Omental fat pad (tissue), 4 donors: ENCODE measurements at places on chromosomes 1 and 21. TPM values are rescaled to one million over a fixed set of nuclear protein-coding genes. Genes with fewer than 3 reads are reported as not detected.

- peak; percentile 60 for DNase-seq
Measured at GRCh38 chr1:157992031-157992832, 1.2 kb upstream of the KIRREL1 start.

CHRNB2 gene
- 0.50 TPM for total RNA-seq

HTR1D gene
- not detected for total RNA-seq

EPHA10 gene
- not detected for total RNA-seq

TMEM35B gene
- total RNA-seq: 31.5 TPM

SPRR1A gene
- not detected for total RNA-seq

DNA sequence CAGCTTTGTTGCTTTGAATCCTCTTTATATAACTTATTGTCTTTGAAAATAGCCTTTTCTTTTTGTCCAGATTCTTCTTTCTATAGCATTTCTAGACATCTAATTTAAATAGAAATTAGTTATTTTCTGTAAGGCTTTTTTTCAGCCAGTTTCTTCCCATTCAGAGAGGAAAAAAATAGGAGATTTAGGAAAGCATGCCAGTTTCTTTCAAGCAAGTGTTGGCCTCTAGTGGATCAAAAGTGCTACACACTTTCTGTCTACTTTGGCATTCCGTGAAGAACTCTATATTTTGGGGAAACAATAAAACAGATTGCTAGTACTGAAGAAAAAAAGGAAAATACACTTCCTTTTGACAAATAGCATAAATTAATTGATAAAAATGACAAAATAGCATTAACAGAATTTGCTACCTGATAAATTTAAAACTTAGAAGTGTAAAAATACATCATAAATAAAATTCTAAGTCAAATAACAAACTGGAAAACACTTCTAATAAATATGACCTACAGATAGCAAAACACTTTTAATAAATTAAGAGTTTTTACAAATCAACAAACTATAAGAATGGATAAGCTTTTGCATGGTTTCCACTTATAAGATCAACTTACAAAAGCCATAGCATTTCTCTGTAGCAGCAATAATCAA is 13.1 kb upstream of the EXO1 start:
- DNase-seq: no peak

DNA sequence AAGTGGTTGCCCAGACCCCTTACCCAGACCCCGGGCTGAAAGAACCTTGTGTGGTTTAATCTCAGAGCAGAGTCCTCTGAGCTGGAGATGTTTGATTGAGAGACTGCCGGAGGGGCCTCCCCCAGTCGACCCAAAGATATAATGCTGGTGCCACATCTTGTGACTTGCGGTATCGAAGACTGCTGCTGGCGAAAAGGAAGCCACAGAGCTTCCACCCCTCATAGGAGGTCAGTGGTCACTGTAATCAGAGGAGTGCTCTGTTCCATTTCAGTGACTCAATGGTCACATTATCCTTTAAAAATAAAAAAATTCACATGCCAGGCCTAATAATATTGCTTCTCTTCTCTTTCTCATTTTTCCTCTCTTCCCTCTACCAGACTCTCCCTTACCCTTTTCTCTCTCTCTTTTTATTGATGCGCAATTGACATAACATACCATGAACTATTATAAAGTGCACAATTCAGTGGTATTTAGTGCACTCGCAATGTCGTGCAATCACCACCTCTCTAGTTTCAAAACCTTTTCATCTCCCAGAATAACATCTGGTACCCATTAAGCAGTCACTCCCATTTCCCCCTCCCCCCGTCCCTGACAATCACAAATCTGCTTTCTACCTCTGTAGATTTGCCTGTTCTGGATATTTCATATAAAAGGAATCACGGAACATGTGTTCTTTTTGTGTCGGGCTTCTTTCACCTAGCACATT is 52.6 kb upstream of the LYST start:
- no peak for DNase-seq

SLC6A9 gene
- 7.4 TPM for total RNA-seq

DNA sequence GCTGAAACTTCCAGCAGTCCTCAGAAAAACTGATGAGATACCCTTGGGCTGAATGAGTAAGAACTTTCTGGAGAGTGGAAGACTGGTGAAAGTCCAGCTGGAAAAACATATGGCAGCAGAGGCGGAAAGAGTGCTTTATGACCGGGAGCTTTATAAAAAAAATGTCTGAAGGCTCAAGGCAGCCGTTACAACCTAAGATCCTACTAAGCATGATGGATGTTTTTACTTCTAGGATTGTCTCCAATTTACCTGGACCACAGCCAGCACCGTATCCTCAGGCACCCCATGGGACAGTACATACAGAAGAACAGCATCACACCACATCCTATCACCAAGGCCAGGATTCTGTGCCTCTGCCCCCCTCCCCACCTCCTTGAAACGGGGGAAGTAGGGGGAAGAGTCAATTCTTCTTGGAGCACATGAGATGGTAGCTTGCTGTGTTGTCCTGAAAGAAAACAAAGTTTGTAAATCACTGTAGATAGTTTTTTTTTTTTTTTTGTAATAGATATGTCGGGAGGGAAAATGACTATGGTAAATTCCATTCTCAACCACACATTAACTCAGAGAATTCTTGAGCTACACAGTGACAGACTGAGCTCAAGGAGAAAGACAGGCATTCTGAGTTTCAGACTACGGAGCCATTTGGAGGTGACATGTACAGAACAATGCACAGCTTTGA is 11.8 kb upstream of the IRF2BP2 start:
- no peak for DNase-seq

DNA sequence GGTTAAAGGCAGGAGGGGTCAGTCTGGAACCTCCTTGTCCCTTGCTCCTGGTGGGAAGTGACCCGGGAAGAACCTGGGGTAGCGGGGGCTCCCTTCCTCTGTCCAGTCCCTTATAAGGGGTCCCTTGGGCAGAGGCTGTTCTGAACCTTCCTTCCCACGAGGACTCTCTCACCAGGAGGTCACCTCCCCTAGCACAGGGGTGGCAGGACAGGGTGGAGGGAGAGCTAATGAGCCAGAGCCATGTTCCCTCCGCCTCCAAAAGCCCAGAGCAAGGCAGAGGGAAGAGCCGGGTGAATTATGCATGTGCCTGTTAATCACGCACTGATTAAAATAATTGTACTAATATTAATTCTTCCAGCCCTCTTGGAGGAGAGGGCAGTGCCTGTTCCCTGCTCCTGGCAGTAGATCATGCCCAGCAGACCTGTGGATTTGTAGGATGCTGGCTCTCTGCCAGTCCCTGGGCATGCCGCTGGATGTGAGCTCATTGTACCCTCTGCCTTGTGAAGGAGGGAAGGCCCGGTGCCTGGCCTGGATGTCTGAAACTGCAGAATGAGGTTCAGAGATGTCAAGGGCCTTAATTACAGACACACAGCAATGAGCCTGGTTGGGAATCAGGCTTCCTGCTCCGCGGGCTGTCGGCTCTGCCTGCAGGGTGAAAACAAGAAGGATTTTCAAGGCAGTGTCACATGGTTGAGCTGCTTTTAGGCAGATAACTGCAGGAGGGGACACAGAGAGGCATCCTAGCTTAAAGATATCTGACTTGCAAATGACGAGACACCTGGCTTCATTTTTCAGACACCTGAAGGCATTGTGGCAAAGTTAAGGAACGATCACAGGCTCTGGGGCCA is 68.2 kb downstream of the IGSF21 start:
- no peak for DNase-seq

GRCh38 chr1:227736814-227737432 is 1.7 kb downstream of the SNAP47 start:
- no peak for DNase-seq

OR2L13 gene
- not detected for total RNA-seq

- no peak for DNase-seq
Measured at GRCh38 chr1:70945251-70945650, 102.4 kb downstream of the PTGER3 start.

DNA sequence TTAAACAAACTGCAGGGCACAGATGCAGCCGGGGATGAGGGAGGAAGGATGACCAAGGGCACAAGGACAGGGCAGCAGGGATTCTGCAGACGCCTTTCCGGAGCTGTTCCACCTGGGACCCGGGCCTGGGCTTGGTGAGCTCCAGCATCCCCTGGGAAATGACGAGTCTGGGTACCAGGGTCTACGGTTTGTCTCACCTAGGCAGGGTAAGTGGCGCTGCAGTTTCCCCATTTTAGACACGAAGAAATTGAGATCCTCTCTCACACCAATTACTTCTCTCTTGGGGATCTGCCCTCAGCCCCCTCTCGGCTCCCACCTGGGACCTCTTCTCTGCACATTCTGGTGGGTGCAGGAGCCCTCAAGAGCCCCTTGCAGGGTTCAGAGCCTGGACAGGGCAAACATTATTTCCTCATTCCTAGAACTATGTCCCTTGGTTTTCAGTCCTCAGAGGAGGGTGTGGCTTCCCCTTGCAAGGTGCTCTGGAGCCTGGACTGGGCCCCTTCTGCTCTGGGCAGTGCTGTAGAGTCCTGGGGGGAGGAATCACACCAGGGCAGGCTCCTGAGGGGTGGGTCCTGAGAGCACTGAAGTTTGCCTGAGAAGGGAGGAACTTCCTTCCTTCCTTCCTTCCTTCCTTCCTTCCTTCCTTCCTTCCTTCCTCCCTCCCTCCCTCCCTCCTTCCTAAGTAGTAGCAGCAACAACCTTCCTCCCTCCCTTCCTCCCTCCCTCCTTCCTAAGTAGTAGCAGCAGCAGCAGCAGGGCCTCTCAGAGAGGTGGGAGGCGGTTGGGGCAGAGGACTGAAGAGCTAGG is 16.0 kb downstream of the RAP1GAP start:
- no peak for DNase-seq

- DNase-seq: no peak
Measured at GRCh38 chr1:107140703-107141490, at the start of gene NTNG1. NTNG1 (plus strand) TSS chr1:107141039.

- no peak for DNase-seq
Measured at GRCh38 chr1:229907884-229908638, 159.0 kb upstream of the GALNT2 start.

DNA sequence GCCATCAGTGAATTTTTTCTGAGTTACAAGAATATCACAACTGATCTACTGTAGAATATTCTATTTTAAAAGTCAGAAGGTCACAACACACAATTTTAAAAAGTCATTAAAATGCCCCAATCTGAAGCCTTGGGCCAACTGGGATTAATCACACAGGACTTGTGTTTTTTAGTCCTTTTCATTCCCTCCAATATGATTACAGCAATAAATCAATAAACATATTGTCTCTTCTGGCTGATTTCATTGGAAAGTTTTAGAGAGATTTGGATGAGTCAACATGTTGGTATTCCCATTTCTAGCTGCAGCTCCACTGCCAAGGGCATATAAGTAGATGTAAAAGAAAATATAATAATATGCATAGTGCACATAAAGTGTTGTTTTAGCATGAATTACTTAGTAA is 85.8 kb downstream of the NIBAN1 start:
- DNase-seq: no peak

LCA5L gene
- total RNA-seq: 2.6 TPM

DNA sequence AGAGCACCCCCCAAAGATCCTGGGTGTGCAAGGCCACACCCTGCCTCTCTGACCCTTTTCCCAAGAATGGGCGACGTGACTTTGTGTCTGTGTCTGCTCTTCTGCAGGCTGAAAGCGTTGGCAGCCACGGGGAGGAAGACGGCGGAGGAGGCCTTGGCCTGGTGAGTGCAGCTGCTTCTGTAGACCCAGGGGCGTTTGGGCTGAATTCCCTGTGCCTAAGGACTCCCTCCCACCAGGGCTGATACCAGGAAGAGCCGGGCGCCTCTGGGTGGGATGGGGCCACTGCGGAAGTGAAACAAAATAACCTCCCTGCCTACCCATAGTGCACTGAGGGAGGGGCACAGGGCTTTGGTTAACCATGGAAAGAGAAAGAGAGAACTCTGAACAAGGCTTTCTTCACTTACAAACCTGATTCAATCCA is 2.5 kb downstream of the UBASH3A start:
- DNase-seq: no peak

CENPS gene
- total RNA-seq: 5.0 TPM

- DNase-seq: no peak
Measured at GRCh38 chr1:153057375-153057774, at the start of gene SPRR2A. SPRR2A (minus strand) TSS chr1:153057512; CDS start chr1:153056735, 777 bp downstream.

HCRTR1 gene
- not detected for total RNA-seq

DNA sequence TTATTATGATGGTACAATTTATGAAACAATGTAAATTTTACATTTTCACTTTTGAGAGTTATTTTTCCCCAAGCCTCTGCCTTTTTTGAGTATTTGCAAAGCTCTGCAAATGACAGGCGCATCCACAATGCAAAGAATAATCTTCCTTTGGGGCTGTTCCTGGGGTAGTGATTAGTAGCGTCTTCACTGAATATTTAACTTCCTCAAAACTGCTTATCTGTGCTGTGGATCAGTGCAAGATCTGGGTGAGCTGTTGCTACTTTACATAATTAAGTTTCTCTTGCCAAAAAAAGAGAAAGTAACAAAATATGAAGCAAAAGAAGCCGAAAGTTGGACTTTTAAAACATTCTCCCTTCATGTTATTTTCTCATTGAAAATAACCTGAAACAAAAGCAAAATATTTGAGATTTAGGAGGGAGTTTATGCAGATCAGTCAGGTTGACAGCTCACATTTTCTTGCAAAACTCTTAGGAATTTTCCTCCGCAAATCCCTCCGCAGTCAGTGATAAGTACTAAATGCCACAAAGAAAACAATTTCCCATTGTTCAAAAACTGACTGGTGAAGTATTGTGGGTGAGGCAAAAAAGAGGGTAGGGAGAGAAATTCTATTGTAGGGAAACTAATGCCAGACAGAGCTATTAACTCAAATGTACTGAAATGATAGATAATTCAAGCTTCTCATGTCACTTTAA is 276.4 kb upstream of the B3GALT2 start:
- DNase-seq: no peak
